ENCODE measurements at places on chromosomes 2 and 18.

DNA sequence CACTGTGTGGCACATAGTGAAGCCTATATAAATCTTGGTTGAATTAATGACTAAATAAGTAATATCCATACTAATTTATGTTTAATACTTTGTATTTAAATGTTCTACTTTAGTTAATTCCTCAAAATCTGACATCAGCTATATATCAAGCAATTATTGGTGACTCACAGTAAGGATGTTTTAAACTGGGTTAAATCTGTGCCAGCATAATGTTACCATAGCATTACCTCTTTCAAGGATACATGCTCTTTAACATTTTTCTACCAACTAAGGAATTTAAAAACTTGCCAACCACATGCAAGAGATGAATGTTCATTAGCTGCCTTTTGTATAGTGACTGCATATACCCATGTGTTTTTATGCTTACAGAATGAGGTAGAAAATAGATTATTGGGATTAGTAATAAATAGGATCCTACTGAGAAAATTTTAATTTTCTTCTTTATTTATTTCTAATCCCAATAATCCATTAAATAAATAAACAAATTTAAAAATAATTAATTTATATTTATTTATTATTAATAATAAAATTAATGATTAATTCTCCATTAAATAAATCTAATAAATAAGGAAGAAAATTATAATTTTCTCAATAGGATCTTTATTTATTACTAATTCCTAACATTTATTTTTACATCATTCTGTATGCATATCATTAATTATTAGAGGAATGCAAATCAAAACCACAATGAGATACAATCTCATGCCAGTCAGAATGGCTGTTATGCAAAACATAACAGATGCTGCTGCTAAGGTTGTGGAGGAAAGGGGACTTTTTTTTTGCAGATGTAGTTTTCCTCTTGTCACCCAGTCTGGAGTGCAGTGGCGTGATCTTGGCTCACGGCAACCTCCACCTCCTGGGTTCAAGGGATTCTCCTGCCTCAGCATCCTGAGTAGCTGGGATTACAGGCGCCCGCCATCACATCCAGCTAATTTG is 410.7 kb upstream of the DSEL start:
- no peaks in the 10 kb centered on the region for H3K36me3 ChIP-seq
- no peak overlapping the region for H3K27ac ChIP-seq
- H3K4me3 ChIP-seq, result no peak overlapping the region
- H3K4me1 ChIP-seq, result no peaks in the 10 kb centered on the region

- H3K4me3 ChIP-seq, result no peak overlapping the region
- H3K27ac ChIP-seq, result no peak overlapping the region
- no peaks in the 10 kb centered on the region for H3K27me3 ChIP-seq
These were observed 19.5 kb downstream of the SLC25A52 start for GRCh38 chr18:31741097-31741735.

DNA sequence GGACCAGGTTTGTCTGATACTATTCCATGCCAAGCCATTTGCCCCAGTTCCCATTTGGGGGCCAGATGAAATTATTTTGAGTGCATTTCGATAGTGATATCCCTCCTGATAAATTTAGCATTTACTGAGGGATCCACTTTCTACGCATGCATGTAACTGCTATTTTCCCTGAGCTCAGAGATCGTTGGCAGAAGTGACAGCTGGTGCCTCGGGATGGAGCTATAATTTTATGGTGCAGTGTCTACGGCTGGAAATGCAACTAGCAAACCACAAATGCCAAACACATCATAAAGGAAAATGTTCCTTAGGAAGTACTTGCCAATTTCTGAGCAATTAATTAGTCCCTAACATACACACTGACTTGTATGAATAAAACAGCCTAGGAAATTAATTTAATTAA is 254.8 kb downstream of the SLC8A1 start:
- H3K27ac ChIP-seq, result no peak overlapping the region
- no peaks in the 10 kb centered on the region for H3K27me3 ChIP-seq
- H3K4me1 ChIP-seq, result peaks cover 33% of the 10 kb centered on the region
- no peak overlapping the region for H3K4me3 ChIP-seq
- H3K36me3 ChIP-seq, result no peaks in the 10 kb centered on the region

GRCh38 chr2:122481717-122482116 is 726.3 kb downstream of the TSN start:
- no peaks in the 10 kb centered on the region for H3K27me3 ChIP-seq
- H3K4me1 ChIP-seq, result no peaks in the 10 kb centered on the region
- H3K36me3 ChIP-seq, result no peaks in the 10 kb centered on the region
